ENCODE measurements at places on chromosomes 7 and 10.

DNA sequence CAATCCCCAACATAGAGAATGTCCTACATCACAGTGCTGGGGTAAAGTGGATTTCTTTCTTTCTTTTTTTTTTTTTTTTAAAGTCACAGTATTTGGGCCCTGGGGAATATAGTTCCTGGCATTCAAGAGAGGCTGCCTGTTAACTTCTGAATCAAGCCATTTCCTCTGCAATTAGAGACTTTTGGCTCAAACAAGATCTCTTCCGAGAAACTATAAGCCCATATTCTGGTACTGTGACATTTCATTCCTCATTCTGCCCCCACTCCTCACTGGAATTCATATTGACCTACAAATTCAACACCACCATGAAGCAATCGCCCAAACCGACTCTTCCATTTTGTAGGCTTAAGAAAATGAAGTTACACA lies 187.4 kb downstream of the PHTF2 start:
- DNase-seq = no peak

- no peak for DNase-seq
Measured at GRCh38 chr10:88042160-88043100, 179.0 kb downstream of the PTEN start.

GRCh38 chr7:19442016-19442785 lies 266.6 kb downstream of the POLR1F start:
- DNase-seq = no peak

DNA sequence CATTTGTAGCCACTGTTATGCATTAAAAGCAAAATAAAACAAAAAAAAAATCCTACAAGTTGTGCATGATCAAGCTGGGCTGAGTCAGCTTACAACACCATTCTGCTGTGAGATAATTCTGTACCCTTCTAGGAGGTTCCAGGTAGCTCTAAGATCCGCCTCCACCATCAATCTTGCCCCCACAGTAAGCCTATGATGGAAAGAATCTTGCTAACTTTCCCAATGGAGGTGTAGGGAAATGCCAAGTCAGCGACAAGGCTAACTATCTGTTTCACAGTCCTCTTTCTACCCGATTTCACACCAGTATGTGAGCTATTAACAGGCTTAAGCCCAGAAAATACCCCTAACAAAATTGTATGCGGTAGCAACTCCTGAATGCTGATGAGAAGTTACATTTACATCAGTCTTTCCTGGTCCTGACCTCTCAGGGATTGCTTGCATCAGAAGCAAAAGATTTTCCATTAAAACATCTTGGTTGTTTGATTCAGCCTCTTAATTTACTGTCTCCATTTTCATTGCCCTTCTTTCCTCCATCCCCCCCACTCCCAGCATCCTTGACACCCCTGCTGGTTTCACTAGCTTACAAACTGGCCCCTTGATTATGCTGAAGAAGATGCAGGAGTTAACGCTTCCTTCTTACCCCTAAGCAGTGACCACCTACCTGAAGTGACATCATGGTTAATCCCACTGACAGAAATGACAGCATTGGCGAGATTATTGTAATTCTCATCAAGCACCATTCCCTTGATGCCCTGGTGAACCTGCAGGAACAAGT lies 27.8 kb downstream of the CPN1 start:
- DNase-seq = no peak

DNA sequence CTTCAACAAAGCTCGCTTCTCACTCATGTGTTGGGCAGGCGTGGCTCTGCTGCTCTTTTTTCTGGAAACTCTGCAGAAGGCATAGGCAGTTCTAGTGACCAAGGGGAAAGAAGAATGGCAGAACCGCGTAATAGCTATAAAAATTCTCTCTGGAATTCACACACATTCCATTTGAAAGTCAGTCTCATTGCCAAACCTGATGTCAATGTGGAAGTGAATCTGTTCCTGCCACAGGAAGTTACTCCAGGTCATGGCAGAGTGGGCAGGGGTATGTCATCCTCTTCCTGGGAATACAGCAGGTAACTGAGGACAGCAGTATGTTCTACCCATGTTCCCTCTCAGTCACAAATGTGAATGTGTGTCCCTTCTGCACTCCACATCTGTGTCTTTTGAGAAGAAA lies 8.2 kb upstream of the PAXIP1 start:
- DNase-seq = no peak

DNA sequence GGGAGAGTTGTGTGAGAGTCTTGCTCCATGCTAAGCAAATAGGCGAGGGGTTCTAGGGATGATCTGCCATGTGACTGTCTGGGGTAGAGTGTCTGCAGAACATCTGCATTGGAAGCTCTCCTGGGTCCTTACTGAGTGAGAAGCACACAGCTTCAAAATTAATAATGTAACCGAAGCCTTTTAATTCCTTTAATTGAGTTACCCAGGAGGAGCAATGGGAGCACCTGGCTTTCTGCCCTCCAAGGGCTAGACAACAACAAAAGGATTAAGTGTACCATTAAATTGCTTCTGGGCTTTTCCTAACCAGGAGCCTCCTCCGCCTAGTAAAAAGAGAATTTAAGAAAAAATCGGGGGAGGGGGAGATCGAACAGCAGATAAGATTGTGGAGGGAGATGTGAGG lies 102.0 kb upstream of the TBX20 start:
- DNase-seq = no peak

GRCh38 chr10:35635576-35635975 lies 6.5 kb downstream of the FZD8 start:
- DNase-seq = peak; percentile 57

- DNase-seq = no peak
Measured at GRCh38 chr7:115549910-115550309, 480.7 kb downstream of the TFEC start.

GRCh38 chr7:35645691-35646090 lies 49.2 kb downstream of the HERPUD2 start:
- no peak for DNase-seq

DNA sequence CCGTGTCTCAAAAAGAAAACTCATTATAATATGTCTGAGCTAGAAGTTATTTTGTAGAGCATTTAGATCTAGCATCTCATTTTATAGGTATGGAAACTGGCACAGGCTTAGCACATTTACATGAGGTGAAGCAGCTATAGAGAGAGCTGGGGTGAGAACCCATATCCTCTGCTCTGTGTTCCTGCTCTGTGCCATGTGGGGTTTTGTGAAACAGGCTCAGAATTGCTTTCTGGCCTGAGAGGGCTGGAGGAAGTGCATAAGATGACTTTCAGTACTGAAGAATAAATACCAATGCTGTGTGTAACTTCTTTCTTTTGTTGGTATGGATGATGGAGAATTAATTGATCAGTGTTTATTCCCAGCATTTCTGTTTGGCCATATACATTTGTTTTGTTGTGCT lies 159.1 kb downstream of the LRRC4 start:
- DNase-seq = no peak

- no peak for DNase-seq
Measured at GRCh38 chr10:33547976-33548375, 213.5 kb upstream of the NRP1 start.

DNA sequence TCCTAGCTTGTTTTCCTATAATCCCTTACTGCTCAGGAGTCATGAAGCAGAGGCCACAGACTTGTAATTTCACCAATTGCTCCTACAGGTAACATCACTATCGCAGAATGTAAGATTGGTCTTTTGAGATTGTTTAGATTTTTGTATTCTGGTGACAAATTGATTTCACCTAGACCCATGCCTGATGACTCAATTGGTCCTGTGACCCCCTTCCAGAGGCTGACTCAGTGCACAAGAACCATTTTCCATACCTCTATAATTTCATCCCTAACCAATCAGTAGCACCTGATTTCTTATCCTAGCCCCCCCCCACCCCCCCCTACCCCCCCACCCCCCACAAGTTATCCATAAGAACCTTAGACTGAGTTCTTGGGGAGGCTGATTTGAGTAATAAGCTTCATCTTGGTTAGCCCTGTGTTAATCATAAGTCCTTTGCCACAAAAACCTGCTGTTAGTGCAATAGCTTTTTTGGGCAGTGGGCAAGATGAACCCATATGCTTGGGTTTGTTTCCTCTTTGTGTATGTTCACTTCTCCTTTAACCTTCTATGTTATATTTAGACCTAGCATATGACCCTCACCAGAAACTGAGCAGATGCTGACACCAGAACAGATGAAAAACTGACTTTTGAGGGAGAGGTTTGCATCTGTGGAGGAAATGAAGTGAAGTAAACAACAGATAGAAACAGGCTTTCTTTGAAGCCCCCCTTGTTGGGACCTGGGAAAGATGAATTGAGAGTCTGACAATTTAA lies 187.1 kb downstream of the KIF20B start:
- no peak for DNase-seq
